Hepatocyte (in vitro differentiated cells): ENCODE measurements at places on chromosomes 5 and 9. TPM values are rescaled to one million over a fixed set of nuclear protein-coding genes. Genes with fewer than 3 reads are reported as not detected.

Gene CEL
- total RNA-seq: 2.4 and 4.4 TPM in 2 replicates

Gene FRRS1L
- total RNA-seq: 4.4 and 5.0 TPM in 2 replicates

Gene ARHGEF37
- 2.0 and 2.3 TPM in 2 replicates for total RNA-seq

Gene BARHL1
- not detected in 2 replicates for total RNA-seq

Gene PCDHB7
- 0.48 and 0.53 TPM in 2 replicates for total RNA-seq

Gene SPOCK1
- 5.6 and 7.7 TPM in 2 replicates for total RNA-seq

Gene LCP2
- total RNA-seq: 0.60 and 0.80 TPM in 2 replicates

Gene ZNF367
- total RNA-seq: 3.3 and 3.6 TPM in 2 replicates

Gene PCDHA10
- total RNA-seq: 9.7 and 13.8 TPM in 2 replicates

Gene LECT2
- total RNA-seq: 25.0 and 29.6 TPM in 2 replicates

Gene CNTLN
- 7.3 and 9.2 TPM in 2 replicates for total RNA-seq

Gene LCN1
- not detected in 2 replicates for total RNA-seq

Gene CNTNAP3B
- total RNA-seq: 1.5 and 5.2 TPM in 2 replicates

Gene ACTBL2
- total RNA-seq: 0.16 and 0.83 TPM in 2 replicates

Gene PALM2AKAP2
- total RNA-seq: 7.0 and 7.8 TPM in 2 replicates

Gene RICTOR
- total RNA-seq: 24.9 and 29.1 TPM in 2 replicates

Gene GGTA1
- 0.07 and 0.72 TPM in 2 replicates for total RNA-seq

Gene FRMPD1
- 0.10 and 0.28 TPM in 2 replicates for total RNA-seq

Gene ACOT12
- total RNA-seq: 9.6 and 10.2 TPM in 2 replicates

Gene SLC6A19
- total RNA-seq: 5.2 and 6.7 TPM in 2 replicates

Gene CDH9
- 0.53 and 2.2 TPM in 2 replicates for total RNA-seq

Gene KCNN2
- total RNA-seq: 3.2 and 3.9 TPM in 2 replicates

Gene ZCCHC9
- 33.7 and 35.2 TPM in 2 replicates for total RNA-seq

Gene FAM163B
- total RNA-seq: 0.68 and 1.0 TPM in 2 replicates

Gene MEIKIN
- total RNA-seq: not detected in 2 replicates

Gene PDZD2
- 1.9 and 4.0 TPM in 2 replicates for total RNA-seq

Gene DELE1
- 57.2 and 62.0 TPM in 2 replicates for total RNA-seq

Gene ZNF79
- total RNA-seq: 8.3 and 9.0 TPM in 2 replicates

Gene LVRN
- total RNA-seq: 0.36 and 0.43 TPM in 2 replicates

Gene INSL6
- total RNA-seq: not detected in 2 replicates

Gene DDX4
- total RNA-seq: 0.17 TPM in 1 of 2 replicates, not detected in the other

Gene TMC1
- 0.20 TPM in 1 of 2 replicates, not detected in the other for total RNA-seq

Gene TUBB4B
- 309 and 313 TPM in 2 replicates for total RNA-seq

Gene ARL14EPL
- total RNA-seq: 0.07 TPM in 1 of 2 replicates, not detected in the other

Gene PRRT1B
- total RNA-seq: 0.17 TPM in 1 of 2 replicates, not detected in the other

Gene C5orf52
- not detected in 2 replicates for total RNA-seq
